Fibroblast of mammary gland (primary cell): ENCODE measurements at places on chromosomes 13 and 19.

GRCh38 chr13:101152184-101152583, 264.1 kb downstream of the NALCN start:
- DNase-seq = no peak

- DNase-seq = no peak
Observed at GRCh38 chr19:57305056-57305455, 15.2 kb upstream of the ZNF543 start.

- no peak for DNase-seq
Observed at GRCh38 chr19:29831041-29831548, 19.3 kb downstream of the CCNE1 start.

DNA sequence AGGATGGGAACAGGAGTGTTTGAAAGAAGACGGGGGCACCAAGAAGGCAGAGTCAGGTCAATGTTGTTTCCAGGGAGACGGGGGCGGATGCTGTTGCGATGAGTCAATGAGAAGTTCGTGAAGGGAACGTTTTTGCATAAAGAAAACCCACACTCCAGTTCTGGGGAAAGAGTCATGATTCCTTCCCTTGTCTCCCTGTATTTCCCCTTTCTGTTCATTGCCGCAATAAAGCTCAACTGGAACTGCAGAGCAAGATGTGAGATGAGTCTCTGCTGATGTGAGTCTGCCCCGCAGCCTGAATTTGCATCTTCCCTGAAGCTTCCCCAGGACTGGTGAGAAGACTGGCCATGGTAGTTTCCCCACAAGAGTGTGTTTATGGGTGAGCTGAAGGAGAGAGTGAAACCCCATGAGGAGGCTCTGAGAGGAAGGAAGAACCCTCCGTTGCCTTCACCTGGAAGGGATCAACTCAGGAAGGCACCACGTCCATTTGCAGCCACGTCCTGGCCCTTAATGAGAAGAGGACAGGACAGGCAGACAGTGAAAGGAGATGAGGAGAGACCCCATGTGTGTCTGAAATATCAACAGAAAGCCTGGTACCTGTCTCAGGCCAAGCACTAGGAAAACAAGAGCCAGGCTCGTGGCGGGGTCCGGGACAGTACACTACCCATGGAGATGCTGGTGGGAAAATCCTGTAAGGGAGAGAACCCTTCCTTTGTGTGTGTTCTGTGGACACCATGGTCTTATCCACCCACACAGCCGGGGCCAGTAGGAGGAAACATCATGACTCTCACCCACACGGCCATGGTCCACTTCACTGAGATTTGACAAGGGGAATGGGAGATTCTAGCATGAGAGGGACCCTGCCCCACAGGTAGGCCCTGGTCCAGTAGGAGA, 13.7 kb downstream of the LILRA1 start:
- DNase-seq = no peak

DNA sequence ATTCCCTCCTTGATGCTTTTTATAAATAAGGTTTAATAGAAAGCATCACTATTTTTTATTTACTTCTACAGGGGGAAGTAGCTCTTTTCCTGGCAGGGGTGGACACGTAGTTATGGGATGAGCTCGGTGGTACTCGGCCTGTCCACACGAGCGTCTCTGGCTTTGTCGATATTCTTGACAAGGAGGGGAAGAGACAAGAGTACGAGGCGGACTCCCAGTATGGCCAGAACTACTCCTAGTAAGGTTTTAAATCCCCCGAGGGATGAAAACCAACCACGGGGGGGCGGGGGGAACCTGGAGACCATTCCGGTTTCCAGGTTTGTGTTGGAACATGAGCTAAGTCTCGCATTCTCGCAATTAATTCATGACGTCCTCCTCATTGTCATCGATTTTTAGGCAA, 5.6 kb upstream of the BSG start:
- no peak for DNase-seq

DNA sequence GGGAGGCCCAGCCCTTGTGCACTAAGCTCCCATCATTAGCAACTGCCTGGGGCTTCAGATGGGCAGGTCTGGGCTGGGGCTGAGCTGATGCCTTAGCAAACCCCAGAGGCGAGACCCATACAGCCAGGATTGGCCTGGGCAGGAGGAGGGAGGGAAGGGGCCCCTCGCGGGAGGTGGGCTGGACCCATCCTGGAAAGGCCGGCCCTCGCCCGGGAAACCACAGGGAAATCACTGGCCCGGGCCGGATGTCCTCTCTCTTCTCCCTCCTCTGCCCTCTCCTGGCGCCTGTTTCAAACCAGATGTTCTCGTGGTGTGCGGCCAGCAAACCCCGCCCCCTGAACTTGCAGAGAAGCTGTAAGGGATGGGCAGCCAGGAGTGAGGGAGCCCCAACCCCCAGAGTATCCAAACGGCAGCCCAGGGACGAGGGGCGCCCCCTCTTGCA, 43.1 kb downstream of the TMEM255B start:
- DNase-seq = peak; percentile 76

- peak; percentile 79 for DNase-seq
Observed at GRCh38 chr13:46908501-46908900, 11.6 kb upstream of the HTR2A start.

- DNase-seq = no peak
Observed at GRCh38 chr19:29953352-29954247, 11.6 kb downstream of the URI1 start.

GRCh38 chr13:41463838-41464602, 6.7 kb downstream of the RGCC start:
- no peak for DNase-seq

- DNase-seq = no peak
Observed at GRCh38 chr19:49677231-49677900, at the start of gene PRMT1. Gene PRMT1 (plus strand): TSS chr19:49677271. CDS start chr19:49677281, 10 bp downstream.

DNA sequence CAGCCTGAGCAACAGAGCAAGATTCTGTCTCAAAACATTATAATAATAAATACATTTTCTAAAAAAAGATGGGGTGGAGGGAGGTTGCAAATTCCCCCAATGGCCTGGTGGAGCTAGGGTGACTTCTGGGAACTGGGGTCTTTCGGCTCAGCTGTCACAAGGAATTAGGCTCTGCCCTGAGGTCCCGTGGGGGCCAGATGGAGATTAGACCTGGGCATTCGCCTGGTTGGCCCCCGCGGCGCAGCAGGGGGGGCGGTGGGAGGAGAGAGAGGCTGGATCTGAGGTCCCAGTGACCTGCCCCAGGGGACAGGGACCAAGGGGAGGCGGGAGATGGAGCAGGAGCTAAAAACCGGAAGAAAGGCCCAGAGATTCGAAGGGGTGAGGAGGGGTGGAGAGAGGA, 14.8 kb downstream of the FUT6 start:
- DNase-seq = no peak

DNA sequence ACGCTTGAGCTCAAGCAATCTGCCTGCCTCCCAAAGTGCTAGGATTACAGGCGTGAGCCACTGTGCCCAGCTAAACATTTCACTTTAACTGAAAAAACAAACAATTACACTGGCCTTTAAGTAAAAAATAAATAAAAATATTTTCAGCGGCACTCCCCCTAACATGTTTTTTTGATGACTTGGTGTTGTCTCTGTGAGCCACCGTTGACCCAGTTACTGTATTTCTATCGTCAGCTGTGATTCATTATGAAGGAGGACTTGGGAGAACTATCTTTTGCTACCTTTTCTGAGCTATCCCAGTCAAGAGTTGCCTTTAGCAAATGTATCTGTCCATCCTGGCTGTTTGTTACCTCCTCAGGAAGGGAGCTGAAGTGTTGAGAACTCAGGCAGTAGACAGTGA, 18.5 kb upstream of the C19orf33 start:
- peak; percentile 72 for DNase-seq

DNA sequence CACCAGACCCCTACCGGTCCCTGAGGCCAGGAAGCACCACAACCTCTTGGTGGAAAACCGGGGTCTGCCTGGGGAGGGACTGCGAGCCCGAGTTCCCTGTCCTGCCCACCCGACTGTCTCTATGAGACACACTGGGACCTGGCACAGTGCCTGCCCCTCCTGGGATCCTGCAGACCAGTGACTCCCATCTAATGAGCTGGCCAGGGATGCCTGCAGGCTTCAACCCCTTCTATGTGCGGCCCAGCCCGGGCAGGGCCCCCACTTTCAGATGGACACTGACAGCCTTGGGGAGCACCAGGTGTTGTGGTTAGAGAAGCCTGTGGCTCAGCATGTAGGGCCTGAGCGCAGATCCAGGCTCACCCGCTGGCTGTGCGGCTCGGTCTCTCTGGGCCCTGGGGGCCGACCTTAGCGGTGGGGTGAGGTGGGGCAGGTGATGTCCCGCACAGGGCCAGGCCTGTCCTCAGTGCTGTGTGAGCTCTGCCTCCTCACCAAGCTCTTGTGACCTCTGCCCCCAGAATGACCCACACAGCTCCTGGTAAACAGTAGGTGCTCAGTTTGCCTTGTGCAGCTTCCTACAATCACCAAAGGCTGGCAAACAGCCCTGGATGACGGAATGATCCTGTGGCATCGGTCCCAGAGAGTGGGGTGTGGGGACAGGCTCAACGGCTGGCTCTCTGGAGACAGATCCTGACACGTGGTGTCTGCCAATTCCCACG, 17.9 kb upstream of the CACTIN start:
- peak; percentile 55 for DNase-seq

- DNase-seq = no peak
Observed at GRCh38 chr13:20832861-20833260, 59.1 kb upstream of the EEF1AKMT1 start.

- DNase-seq = no peak
Observed at GRCh38 chr19:6236310-6237291, 43.2 kb downstream of the MLLT1 start.

GRCh38 chr13:43546816-43547215, 240.0 kb downstream of the ENOX1 start:
- DNase-seq = no peak

DNA sequence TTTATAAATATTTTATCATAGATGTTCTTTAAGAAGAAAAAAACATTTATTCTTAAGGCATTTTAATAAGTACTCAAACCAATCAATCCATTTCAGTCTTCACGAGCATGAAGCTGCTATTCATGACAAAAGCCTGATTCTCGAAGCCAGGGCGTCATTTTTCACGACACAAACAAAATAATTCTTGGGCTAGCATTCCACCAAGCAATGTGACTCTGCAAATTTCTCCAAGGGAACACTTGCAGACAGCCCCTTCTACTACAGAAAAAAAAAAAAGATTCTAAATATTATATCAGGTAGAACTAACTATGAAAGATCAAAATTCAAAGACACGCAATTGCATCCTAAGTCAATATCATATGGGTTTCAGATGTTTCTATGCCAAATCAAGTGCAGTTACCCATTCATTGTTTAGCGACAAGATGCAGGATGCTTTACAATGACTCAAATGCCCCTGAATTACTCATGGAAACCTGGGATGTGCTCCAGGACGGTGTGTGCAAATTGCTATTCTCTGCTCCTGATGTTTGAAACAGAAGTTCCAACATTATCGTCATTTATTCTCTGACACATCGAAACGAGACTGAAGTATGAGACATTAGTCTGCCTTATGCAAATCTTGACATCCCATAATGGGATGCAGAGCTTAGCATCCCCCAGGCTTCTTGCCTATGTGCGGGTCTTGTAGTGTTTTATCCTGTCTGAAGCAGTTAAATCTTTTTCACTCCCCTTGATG, 517.7 kb downstream of the MYO16 start:
- peak; percentile 98 for DNase-seq

DNA sequence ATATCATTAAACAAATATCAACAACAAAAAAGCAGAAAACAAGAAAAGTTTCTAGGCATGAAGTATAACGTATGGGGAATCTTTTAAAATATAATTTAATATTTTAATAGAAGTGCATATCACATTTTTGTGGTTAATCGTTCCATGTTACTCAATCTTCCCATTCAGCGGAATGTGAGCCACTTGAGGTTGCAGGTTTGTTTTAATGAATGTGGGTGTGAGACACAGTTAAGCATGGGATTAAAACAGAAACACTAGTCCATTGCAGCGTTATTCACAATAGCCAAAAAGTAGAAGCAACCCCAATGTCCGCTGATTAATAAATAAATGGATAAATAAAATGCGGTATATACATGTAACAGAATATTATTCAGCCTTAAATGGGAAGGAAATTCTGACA, 146.0 kb downstream of the NDFIP2 start:
- no peak for DNase-seq

GRCh38 chr19:18481505-18482222, 40.2 kb downstream of the ELL start:
- no peak for DNase-seq

DNA sequence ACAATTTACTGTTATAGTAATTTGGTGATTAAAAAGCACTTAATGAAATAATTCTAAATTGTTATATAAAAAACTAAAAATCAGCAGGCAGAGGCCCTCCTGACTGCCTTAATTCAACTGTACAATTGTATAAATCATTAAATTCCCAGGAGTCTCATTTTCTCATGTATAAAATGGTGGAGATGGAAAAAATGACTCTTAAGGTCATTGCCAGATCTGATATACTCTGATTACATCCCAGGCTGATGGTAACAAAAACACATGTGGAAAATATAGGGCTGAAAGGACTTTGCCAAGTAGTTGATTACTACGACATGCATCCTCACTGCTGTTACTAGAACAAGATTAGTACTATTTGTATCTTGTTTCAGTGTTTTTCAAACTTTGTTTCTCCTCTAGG, 1020.0 kb upstream of the SLC10A2 start:
- DNase-seq = no peak

- no peak for DNase-seq
Observed at GRCh38 chr13:112966776-112967175, 2.2 kb upstream of the MCF2L start.

DNA sequence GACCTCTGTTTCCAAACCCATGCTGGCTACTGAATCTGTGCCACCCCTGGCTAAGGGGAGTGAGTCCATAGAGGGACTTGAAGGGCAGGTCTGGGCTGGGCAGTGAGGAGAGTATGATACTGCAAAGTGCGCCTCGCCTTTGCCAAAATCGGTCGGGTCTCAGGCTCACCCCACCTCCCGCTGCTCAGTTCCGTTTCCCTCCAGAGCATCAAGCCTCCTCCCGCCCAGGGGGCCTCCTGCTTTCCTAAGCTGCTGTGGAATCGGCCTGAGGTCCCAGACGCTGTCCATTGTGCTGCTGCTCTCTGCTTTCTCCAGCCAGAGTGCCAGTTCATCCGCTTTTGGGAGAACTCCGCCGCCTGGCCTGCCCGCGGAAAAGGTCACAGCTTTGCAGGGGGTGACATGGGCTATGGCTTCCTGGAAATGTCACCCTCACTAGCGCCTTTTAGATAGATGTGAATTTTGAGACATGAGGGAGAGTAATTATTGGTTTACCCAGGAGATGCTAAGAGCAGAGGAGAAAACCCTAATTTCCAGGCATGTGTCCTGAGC, 1418.4 kb downstream of the UQCRFS1 start:
- peak; percentile 37 for DNase-seq

- DNase-seq = no peak
Observed at GRCh38 chr19:15463861-15464371, 428 bp downstream of the RASAL3 start.

DNA sequence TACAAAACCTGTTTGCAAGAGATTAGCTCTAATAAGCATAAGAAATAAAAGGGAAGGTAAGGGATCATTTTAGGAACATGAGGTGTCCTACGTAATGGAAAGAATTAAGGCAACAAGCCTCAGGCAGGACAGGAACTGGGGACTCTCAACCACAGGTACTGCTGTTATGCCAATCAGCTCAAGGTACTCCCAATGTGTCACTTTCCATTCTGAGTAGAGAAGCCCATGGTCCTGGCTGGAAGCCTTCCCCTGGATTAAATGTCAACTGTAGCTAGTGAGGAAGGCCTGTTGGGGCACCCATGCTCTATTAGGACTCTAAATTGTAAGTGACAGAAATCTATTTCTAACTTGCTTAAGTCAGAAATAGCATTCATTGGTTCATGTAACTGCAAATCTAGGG, 134.6 kb downstream of the DPF1 start:
- no peak for DNase-seq

- peak; percentile 69 for DNase-seq
Observed at GRCh38 chr13:31625115-31625514, 114.2 kb upstream of the RXFP2 start.

- no peak for DNase-seq
Observed at GRCh38 chr19:47541518-47541917, 26.7 kb upstream of the NAPA start.

- no peak for DNase-seq
Observed at GRCh38 chr19:30448386-30449077, 76.3 kb downstream of the ZNF536 start.
